ENCODE measurements at places on chromosomes 1 and 21.

- peak; percentile 66 for DNase-seq
These were observed 801 bp downstream of the TRAF5 start for GRCh38 chr1:211327346-211327921.

- no peak for DNase-seq
These were observed 8.0 kb downstream of the MED8 start for GRCh38 chr1:43381612-43382011.

DNA sequence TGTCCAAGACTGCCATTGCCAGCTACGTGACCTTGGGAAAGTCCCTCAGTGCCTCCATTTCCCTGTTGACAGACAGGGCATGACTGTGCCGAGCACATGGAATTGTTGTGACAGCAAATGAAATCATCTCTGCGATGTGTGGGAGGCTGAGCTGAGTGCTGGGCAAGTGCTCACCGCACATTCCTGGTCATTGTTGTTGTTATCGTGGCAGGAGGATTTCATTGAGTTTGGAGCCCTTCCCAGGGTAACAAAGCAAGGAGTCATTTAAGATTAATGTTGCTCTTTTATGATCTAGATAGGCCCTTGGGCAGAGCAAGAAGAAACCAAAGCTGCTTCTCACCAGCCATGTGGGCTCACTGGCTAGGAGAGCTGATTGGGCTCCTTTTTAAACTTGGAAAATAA is 39.6 kb upstream of the ITPKB start:
- no peak for DNase-seq

- DNase-seq, result peak; percentile 70
These were observed 12.4 kb downstream of the ARPC5 start for GRCh38 chr1:183622884-183623785.

- no peak for DNase-seq
These were observed 315.0 kb downstream of the TGFB2 start for GRCh38 chr1:218659911-218660677.

DNA sequence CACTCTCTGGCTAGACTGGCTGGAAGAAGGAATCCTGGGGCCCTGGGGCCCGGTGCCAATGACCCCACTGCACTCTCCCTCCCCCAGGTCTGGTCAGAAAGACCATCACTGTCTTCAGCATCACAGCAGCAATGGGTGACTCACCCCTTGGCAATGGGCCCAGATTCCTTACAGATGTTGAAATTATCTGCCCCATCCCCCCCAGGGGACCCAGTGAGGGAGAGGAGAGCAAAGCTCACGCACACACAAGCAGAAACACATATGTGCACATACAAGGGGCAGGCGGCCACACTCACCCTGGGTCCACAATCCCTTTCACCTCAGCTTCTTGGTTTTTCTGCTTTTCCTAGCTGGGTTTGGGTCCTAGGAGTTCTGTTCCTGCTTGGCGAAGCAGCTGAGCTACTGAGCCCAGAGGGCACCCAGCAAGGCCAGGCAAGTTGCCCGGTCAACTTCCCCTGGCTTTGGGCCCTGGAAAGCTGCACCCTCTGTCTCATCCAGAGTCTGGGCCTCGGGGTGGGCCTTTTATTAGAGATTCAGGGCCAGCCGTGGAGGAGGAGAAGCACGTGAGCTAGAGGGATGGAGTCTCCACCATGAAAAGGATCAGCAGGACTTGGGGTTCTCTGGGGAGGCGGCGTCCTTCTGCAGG is 2.6 kb downstream of the COL16A1 start:
- DNase-seq, result peak; percentile 60

GRCh38 chr1:21761052-21761451 is 21.9 kb downstream of the USP48 start:
- no peak for DNase-seq

GRCh38 chr1:30977105-30977504 is 68.5 kb upstream of the SDC3 start:
- no peak for DNase-seq

DNA sequence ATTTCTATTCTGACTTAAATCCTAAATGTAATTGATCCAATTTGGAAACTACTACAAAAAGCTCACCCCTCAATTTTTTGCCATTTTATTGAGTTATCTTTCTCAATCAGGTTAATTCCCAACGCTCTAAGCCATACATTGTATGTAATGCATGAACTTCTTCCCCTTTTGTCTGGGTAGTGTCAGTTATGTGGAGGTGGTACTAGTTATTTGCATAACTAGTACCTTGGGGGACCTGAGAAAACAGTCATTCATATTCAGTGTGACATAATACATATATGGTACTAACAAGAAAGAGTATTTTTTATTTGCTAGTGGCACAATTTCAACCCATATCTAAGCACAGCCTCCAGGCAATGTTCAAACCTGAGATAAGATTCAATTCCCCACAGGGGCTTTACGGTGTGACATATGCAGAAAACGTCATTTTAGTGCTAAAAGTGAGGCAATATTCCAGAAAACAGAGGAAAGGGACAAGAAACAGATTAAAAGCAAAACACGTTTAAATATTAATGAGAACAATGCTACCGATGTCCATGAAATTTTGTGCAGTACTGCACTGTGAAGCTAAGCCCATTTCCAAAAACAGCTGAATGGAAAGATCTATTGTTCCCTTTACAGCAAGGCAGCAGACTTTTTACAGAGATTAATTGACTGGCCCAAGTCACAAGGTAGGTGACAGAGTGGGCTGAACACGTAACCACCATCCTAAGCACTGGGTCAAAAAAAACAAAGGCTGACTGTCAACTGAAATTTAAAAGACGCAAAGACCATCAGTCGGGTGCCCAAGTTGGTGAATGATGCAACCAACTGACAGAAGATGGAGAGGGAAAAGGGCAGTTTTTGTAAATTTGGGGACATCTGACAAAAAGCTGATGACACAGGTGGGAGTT is 1.4 kb downstream of the HLCS start:
- DNase-seq, result peak; percentile 64

- no peak for DNase-seq
These were observed 53.9 kb downstream of the PHC2 start for GRCh38 chr1:33377013-33377412.

GRCh38 chr1:92923664-92924063 is 37.6 kb downstream of the DIPK1A start:
- no peak for DNase-seq

DNA sequence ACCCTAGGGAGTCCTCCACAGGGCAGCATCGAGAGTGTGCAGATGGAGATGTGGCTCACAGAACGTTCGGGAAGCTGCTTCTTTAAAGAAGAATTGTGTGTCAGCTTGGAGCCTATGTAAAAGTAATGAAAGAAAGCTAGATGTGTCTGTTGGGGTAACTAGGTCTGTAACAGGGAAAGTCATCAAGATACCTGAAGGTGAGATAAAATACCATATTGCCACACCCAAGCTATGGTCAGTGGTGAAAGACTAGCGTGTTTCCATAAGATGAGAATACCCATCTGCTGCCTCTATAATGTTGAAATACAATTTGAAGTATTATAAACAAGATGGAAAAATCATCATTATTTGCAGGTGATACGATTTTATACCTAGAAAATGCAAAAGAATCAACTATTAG is 17.5 kb downstream of the RCAN1 start:
- DNase-seq, result no peak

DNA sequence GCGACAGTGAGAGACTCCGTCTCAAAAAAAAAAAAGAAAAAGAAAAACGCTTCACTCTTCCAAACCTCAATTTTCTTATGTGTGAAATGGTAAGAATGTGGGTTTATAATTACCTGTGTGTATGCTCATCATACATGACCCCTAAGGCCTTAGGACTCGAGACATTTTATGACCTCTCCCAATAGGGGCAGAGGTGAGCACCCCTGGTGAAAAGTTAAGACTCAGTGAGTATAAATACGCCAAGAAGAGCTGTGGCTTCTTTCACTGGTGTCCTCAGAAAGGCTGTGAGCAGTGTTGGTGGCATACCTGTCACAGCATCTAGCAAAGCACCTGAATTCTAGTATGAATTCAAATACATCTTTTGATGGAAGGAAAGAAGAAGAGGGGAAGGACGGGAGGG is 7.8 kb upstream of the FCMR start:
- DNase-seq, result no peak

- no peak for DNase-seq
These were observed 27.5 kb upstream of the PLPPR4 start for GRCh38 chr1:99236756-99237155.

DNA sequence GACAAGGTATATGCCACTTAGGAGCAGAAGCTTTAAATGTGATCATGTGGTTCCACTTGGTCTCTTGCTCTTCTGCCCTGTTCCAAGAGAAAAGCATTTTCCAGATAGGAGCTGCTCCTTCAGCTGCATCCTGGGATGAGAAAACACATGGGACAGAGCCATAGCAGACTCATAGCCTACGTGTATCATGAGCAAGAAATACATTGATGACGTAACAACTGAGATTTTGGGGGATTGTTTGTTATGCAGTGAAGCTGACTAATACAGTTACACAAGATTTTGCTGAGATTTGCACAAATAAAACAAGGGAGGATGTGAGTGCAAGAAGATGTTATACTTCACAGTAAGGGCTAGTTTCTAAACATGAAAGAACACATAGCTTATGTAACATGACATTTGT is 36.0 kb upstream of the IRF2BP2 start:
- no peak for DNase-seq

GRCh38 chr21:25080661-25081060 is 526.6 kb downstream of the MRPL39 start:
- DNase-seq, result no peak

DNA sequence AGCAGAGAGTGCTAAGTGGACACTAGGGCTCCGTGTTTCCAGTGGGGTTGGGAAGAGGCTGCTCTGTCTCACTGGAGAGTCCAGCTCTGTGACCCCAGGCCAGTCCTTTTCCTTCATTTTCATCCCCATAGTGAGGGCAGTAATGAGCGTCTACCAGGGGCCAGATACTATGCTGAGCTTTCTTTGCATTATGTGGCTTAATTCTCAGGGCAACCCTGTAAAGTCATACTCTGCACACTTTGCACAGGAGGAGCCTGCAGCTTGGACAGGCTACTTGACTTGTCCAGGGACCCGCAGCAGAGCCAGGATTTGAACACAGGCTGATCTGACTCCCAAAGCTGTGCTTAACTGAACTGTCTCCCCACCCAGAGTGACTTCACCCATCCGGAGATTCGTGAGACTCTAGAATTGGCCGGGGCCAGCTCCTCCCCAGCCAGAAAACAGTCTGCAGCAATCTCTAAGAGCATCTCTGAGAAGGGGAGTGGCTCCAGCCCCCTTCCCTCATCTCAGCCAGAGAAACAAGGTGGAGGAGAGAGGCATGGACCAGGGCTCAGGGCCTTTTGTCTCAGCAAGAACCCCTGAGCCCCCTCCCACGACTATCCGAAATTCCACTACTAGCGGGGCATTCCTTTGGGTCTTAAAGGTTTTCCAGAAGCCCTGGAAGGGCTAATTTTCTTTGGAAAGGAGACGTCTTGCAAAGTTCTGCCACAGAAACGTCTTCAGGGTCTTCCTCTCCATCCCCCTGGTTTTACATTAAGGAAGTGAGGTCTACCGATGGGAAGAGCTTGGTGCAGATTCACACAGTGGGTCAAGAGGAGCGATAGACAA is 866 bp upstream of the FNDC5 start:
- DNase-seq, result peak; percentile 20

GRCh38 chr1:173255214-173255813 is 48.2 kb upstream of the TNFSF4 start:
- DNase-seq, result peak; percentile 65

DNA sequence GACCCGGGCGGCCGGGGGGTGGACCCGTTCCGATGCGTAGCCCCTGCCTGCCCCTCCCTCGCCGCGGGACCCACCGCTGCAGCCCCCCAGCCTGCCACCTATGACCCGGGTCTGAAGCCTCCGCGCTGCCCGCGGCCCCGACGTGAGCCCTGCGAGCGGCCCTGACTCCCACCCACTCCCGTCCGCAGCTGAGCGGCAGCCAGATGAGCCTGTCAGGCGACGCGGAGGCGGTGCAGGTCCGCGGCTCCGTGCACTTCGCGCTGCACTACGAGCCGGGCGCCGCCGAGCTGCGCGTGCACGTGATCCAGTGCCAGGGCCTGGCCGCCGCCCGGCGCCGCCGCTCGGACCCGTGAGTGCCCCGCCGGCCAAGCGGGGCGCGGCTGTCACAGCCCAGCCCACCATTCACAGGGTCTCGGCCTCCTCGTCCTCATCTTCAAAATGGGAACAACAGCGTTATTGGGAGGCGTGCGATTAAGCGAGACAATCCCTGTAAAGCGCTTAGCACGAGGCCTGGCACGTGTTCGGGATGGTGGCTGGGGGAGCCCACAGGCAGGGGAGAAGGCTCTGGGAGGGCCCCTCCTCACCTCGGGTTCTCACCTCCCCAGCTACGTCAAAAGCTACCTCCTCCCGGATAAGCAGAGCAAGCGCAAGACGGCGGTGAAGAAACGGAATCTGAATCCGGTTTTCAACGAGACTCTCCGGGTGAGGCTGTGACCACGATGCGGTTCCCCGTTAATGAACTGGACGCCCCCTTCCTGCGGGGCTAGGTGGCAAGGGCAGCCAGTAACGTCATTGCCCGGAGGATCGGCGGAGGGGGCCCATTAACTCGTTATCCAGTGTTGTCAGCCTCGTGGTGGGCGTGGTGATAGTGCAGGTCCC is 8.2 kb downstream of the SYTL1 start:
- no peak for DNase-seq

DNA sequence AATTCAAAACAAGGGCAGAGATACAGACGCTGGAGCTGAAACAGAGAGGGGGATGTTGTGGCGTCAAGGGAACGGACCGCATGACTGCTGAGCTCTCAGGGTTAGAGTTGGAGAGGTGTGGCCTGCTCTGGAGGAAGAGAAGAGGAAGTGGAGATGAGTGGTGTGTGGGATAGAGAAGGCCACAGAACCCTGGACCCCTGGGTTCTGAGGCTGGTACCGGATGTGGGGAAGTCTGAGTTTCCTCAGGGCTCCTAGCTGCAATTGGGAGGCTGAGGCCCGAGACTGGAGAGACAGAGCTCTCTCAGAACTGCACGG is 1.8 kb downstream of the BCAN start:
- DNase-seq, result no peak

DNA sequence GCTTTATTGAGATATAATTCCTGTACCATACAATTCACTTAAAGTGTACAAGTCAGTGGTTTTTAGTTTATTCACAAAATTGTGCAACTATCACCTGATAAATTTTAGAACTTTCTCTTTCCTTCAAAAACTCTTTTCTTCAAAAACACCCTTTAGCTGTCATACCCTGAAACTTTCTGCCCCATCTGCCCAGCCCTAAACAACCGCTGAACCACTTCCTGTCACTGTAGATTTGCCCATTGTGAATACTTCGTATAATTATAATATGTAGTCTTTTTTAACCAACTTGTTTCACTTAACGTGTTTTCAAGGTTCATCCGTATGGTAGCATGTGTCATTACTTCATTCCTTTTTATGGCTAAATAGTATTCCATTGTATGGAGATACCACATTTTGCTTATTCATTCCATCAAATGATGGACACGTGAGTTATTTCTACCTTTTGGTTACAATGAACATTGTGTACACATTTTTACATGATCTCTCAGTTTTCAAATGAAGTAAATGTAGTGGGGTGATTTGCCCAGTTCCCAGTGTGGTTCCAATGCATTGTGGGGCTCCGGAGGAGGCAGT is 37.9 kb downstream of the WNT4 start:
- no peak for DNase-seq

- DNase-seq, result peak; percentile 40
These were observed 71.5 kb downstream of the HHAT start for GRCh38 chr1:210400043-210400840.

GRCh38 chr1:3312898-3313575 is 141.4 kb upstream of the ARHGEF16 start:
- DNase-seq, result peak; percentile 45

- DNase-seq, result no peak
These were observed 73.6 kb upstream of the LRRC8B start for GRCh38 chr1:89451011-89451410.

- no peak for DNase-seq
These were observed 26.7 kb downstream of the CCSAP start for GRCh38 chr1:229316166-229316565.

All from erythroblast (primary cell).